ENCODE measurements at places on chromosomes 1 and 21.
A peak's percentile ranks its signal among the peaks of the same experiment; 100 is the strongest.

GRCh38 chr1:77065693-77066342 is 153.4 kb downstream of the PIGK start:
- DNase-seq = no peak

DNA sequence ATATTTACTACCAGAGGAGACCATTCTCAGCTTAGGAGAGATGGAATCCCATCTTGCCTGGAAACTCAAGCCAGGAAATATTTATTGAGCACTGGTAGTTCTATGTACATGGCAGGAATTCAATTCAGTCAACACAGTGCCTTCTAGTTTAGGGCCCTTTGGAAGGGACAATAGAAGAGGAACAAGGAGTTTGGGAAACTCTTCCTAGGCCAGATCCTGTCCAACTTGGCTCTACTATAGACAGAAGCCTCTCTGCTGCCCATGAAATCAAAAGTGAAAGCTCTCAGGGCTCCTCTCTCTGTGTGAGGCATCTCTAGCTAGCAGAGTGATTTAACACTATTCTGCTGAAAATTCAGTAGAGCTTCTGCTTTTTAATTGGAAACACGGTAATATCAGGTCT is 244.6 kb upstream of the MAP1LC3C start:
- no peak for DNase-seq

- DNase-seq = no peak
Measured at GRCh38 chr1:24742090-24742938, 2.9 kb upstream of the CLIC4 start.

GRCh38 chr1:18237371-18237770 is 129.8 kb downstream of the IGSF21 start:
- no peak for DNase-seq

GRCh38 chr1:46749921-46750404 is 31.0 kb upstream of the EFCAB14 start:
- DNase-seq = no peak

DNA sequence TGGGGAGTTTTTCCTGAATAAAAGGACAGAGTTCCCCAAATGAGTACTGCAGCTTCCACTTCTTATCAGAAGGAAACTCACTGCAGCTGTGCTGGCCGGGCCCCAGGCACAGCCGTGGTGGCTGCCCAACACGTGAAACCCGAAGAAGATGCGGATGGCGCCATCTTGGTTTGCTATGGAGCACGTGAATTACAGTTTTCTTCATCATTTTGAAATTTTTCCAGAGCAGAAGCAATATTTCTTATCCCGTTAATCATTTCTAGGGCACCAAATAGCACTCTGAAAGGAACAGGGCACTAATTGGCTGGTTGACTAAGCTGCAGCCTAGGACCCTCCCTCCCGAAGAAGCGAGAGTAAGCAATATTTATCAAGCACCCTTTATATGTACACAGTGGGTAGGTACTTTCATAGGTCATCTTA is 63.2 kb upstream of the EPS8L3 start:
- no peak for DNase-seq

- no peak for DNase-seq
Measured at GRCh38 chr1:99725996-99726395, 40.4 kb downstream of the FRRS1 start.

GRCh38 chr1:27318136-27318535 is 3.8 kb upstream of the TMEM222 start:
- no peak for DNase-seq

DNA sequence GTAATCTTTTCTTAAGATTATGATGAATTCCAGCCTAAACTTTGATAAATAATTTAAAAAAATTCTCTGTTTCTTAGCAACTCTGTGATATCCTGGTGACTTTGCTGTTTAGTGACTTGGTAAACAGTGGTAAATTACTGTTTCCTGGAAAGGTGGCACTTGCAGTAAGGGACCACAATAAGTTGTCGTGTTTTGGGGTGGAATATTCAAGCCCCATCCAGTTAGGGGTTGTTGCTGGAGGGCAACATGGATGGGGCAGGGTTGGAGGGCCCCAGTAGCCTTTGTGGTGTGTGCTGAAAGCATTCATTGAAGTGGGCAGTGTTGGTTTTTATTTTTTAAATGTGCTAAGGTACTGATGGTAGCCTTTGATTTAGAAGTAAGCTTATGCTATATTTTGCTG is 30.3 kb downstream of the PRDM2 start:
- DNase-seq = no peak

GRCh38 chr1:222792744-222793143 is 22.1 kb upstream of the DISP1 start:
- DNase-seq = peak; percentile 68

DNA sequence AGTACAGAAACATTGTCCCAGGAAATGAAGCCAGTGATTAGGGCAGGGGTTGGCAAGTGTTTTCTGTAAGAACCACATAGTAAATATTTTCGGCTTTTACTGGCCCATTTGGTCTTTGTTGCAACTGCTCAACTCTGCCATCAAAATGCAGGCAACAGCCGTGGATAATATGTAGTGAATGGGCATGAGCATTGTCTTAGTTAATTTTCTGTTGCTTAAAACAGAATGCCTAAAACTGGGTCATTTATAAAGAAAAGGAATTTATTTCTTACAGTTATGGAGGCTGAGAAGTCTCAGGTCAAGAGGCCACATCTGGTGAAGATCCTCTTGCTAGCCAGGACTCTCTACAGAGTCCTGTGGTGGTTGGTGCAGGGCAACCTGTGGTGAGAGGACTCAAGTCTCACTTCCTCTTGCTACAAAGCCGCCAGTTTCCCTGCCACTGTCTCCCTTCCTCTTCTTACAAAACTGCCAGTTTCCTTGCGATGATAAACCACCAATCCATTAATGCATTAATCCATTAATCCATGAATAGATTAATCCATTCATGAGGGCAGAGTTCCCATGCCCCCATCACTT is 166.4 kb downstream of the PSMG1 start:
- no peak for DNase-seq

- DNase-seq = peak; percentile 63
Measured at GRCh38 chr1:6889875-6890480, 104.7 kb downstream of the CAMTA1 start.

DNA sequence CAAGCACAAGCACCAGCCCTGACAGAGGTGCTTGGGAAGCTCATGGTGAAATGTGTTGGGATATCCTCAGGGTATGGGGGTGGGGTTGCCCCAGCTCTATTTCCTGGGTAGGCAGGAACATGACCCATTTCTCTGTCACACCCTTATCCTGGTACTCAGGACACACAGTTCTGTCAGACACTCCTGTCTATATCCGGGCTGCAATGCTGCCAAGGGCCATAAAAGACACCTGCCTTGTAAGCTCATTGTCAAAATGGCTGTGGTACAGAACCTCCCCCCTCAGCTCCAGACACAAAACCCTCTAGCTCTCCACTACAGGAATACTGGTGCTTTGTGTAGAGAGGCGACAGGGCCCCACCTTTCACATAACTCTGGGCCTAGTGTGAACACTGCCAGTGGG is 636.7 kb downstream of the PLA2G4A start:
- DNase-seq = no peak

GRCh38 chr1:76807543-76808260 is 59.6 kb upstream of the ST6GALNAC5 start:
- no peak for DNase-seq

GRCh38 chr1:10672343-10673050 is 123.9 kb downstream of the CASZ1 start:
- DNase-seq = no peak

- no peak for DNase-seq
Measured at GRCh38 chr1:169121146-169121923, 14.8 kb downstream of the ATP1B1 start.

- no peak for DNase-seq
Measured at GRCh38 chr1:166843769-166844596, 4.7 kb downstream of the POGK start.

GRCh38 chr1:3451994-3452865 is 2.2 kb upstream of the ARHGEF16 start:
- DNase-seq = no peak

- no peak for DNase-seq
Measured at GRCh38 chr21:36817732-36818450, 119.0 kb downstream of the SIM2 start.

DNA sequence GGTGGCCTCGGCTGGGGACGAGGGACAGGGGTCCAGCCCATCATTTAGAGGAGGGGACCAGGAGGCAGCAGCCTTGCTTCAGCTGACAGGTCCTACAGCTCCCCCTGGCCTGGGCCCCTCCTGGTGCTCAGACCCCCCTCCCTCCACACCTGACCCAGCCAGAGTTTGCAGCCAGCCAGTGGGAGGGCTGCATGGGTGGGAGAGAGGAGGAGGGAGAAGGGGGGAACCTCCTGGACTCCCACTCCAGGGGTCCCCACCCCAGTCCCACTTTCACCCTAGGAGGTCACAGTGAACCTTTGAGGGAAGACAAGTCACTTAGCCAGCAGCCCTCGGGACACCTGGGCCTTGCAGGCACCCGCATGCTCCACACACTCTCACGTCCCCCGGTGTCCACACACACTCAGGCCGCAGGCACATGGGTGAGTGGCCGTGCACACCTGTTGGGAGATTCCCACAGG is 108.9 kb upstream of the ZBTB40 start:
- peak; percentile 17 for DNase-seq

- no peak for DNase-seq
Measured at GRCh38 chr1:92503043-92503925, 16.6 kb upstream of the GFI1 start.

- peak; percentile 82 for DNase-seq
Measured at GRCh38 chr1:205458777-205459566, 3.1 kb upstream of the BLACAT1 start.

GRCh38 chr1:18895317-18895716 is 7.0 kb downstream of the ALDH4A1 start:
- DNase-seq = no peak

DNA sequence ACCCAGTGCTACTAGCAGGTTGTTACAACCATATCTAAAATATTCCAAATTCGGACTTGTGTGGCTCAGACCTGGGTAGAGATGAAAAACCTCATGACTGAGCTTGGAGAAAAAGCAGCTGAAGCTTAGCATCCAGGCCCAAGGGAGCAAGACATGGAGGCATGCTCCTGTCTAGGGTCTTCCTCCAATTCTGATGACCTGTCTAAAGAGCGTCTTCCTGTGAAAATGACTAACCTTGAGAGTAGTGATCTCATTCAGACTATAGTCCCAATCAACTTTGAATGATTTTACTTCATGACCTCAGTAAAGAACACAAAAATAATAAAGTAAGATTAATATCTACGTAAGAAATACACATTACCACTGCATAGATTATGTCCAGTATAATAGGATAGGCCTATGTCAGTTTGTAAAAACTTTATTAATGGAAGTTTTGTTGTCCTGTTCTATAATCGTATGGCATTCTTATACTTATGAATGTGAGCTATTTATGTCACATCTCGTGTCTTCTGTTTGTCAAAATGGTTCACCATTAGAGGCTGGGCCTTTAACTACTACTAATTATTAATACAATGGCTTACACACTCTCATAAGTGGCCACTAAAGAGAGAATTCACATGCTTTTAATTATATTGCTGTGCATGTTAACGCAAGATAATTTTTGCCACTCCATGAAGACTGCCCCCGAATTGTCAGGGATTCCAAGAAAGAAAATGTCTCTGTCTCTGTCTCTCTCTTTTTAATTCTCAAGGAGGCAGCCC is 201.3 kb downstream of the NCAM2 start:
- DNase-seq = no peak

GRCh38 chr1:160975026-160975425 is 20.4 kb upstream of the ITLN2 start:
- DNase-seq = no peak

DNA sequence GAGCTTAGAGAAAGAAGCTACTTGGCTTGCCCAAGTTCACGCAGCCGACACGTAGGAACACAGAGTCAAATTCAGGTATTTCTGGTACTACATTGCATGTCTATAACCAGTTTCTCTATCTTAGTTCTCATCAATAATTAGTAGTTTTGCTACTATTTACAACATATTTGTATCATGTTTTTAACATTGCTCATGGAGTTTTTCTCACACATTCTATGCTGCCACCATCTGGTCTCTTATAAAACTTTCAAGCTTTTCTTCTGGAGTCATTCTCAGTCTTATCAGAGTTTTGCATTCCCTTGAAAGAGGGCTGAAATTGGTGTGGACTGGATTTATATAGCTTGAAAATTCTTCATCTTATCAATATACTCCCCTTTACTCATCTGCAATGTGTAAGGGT is 118.8 kb upstream of the PALMD start:
- DNase-seq = peak; percentile 48

DNA sequence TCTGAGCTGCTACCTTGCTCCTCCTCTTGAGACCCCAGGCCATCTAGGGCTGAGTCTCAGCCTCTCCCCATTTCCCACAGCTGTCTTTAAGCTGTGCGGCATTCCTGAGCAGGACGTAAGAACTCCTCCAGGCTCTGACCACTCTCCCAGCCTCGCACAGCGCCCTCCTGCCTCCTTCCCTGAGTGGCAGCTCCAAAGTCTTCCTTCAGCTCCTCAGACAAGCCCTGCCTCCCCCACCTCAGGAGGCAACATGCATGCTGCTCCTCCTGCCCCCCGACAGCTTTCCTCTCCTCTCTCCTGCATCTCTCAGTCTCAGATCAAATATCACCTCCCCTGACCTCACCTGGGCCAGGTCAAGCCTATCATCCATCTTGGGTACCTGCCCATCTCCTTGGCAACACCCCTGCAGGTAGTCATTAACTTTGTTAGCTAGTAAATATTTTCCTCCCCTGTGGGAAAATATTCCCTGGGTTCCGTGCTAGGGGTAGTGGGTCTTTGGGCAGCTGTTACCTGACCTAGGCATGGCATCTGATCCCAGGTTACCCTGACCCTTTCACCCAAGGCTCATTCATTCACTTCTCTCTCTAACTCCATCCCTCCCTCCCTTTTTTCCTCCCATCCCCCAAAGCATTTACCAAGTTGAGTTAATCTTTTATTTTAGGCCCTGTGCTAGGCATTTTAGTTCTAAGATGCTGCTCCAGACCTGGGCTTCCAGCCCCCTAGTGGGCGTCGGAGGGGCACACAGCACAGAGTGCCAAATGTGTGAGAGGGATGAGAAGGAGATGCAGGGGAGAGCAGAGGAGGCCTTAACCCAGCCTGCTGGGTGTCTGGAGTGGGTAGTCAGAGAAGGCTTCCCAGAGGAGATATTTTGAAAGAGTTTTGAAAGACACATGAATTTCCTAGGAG is 419.9 kb downstream of the PTPRU start:
- DNase-seq = no peak

DNA sequence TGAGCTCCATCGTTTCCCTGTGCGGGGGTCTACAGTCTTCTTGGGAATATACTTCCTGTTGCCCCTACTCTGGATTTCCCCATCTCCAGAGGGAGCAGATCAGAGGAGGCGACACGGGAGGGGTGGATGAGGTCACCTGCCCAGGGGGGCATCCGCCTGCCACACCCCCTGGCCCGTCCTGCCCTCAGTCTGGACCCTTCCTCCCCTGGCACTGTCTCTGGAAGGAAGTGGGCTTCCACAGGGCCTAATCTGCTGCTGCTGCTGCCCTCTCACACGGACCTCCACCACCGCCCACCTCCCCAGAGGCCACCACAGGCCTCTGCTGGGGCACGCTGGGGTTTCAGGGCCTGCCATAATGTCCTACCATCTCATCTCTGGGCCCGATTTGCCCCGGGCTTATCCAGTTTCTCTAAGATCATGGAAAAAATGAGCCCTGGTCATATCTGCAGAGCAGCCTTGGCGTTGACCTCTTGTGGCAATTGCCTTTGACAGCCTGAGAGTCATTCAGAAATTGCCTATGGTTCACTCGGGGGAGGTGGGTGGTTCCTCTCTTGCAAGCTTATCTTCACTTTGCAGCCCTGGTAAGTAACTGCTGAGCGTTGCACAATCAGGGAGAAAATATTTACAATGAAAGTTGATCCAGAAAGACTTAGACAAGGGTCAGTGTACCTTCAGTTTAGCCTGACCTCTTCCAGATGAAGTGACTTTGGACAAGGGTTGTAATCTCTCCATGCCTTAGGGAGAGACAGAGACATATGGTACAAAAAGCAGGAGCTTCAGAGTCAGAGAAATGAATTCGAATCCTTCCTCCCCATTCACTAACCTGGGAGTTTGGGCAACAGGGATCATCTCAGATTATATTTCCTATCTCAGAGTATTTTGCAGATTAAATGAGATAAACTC is 252.4 kb downstream of the TOMM20 start:
- no peak for DNase-seq

Measured in tongue (tissue), 3 donors.